AG09319 (cell line): ENCODE measurements at places on chromosomes 3 and 15.

DNA sequence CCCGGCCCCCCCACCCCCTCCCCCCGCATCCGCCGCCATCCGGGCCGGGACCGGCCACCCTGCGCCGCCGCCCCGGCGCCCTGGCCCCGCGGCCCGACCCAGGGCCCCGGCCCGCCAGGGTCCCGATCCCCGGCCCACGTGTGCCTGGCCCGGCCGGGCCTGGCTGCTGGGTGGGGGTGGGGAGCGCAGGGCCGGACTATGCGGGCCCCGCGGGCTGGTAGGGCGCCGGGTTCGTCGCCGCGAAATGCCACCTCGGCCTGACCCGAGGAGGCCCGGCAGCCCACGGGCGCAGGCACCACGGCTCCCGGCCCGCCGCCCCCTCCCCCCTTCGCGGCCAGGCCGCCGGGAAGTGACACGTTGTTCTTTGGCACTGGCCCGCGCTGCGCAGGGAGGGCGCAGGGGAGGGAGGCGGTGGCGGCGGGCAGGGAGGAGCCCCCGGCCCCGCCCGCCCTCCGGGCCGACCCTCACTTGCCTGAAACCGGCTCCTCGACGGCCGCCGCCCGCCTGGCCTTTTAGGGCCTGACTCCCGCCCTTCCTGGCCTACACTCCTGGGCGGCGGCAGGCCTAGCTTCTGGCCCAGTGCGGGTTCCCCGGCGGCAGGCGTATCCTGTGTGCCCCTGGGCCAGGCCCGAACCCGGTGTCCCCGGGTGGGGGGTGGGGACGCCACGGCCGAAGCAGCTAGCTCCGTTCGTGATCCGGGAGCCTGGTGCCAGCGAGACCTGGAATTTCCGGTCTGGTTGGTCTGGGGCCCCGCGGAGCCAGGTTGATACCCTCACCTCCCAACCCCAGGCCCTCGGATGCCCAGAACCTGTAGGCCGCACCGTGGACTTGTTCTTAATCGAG lies 515 bp downstream of the EIF4G1 start:
- peak; percentile 73 for DNase-seq

DNA sequence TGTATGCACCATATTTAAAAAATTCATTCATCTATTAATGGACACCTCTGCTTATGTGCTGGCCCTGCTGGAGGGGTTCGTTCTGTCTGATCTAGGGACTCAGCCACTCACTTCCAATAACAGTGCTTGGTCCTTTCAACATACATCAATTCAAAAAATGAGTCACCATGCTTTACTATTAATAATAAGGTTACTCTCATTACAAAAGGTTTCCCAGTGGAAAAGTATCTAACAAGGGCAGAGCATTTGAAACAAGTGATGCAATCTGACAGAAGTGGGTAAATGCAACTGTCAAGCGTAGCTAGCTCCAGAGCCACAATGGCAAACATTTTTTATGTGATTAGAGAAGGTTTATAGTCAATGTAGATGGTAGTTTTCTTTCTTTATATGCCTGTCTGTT lies 67.9 kb upstream of the TNIK start:
- no peak for DNase-seq

- DNase-seq: no peak
Measured at GRCh38 chr3:185915642-185916041, 22.2 kb downstream of the TRA2B start.

GRCh38 chr3:149340310-149340933 lies 7.0 kb upstream of the TM4SF18 start:
- DNase-seq: no peak

DNA sequence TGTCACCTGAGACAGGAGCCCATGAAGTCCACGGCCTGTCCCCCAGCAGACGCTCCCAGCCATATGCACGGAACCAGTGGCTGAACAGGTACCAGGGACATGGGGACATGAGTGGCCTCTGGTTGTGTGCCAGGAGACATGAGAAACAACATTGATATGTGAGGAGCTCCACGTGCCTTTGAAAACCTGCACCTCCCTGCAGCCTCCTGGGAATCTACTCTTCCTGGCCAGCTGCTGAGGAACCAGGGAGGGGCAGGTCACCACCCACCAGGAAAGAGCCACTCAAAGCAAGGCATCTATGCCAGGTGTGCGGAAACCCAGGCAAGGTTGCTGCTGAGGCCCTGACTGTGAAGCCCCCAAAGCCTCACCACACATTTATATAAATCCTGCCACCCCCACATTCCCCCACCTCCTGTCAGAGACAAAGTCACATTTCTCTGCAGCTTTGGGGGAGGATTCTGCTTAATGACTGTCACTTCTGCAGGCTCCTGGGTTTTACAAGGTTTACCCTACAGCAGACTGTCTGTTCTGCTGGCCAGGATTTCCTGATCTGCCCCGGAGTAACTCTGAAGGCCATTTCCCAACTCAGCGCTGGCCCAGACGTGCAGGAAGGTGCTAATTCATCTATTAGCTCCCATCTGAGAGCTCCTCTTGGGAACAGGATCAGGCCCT lies 110.8 kb downstream of the ADCY5 start:
- DNase-seq: no peak

GRCh38 chr3:51381333-51381705 lies 3.8 kb upstream of the MANF start:
- DNase-seq: no peak

DNA sequence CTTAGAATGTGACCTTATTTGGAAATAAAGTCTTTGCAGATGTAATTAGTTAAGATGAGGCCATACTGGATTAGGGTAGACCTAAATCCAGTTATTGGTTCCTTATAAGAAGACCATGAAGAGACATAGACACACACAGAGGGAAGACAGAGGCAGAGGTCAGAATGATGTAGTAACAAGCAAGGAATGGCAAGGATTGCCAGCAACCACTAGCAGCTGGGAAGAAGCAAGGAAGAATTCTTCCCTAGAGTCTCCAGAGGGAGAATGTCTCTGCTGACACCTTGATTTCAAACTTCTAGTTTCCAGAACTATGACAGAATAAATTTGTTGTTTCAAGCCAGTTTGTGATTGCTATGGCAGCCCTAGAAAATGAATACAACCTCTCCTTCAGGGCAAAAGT lies 116.7 kb downstream of the WDR76 start:
- peak; percentile 27 for DNase-seq

DNA sequence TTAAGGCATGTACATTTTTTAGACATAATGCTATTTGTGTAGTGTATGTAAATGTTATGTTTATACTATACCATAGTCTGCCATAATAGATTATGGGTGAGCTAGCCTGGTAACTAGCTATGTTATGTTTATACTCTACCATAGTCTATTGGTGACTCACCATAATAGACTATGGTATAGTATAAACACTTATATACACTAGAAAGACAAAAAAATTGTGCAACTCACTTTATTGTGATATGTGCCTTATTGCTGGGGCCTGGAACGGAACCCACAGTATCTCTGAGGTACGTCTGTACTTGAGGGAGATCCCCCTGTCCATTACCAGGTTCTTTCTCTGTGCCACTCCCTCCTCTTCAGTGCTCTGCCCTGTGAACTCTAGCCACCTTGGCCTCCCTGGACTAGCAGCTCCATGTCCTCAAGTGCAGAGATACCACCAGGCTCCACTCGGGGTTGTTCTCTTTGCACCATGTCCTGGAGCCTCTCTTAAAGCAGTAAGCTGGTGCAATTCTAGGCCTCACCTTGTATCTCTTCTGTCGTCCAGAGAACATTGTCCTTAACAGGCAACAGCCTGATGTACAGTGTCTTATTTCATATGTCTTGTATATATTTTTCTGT lies 60.8 kb upstream of the PXYLP1 start:
- DNase-seq: no peak

- DNase-seq: no peak
Measured at GRCh38 chr3:12454816-12455121, 29.5 kb upstream of the TSEN2 start.

DNA sequence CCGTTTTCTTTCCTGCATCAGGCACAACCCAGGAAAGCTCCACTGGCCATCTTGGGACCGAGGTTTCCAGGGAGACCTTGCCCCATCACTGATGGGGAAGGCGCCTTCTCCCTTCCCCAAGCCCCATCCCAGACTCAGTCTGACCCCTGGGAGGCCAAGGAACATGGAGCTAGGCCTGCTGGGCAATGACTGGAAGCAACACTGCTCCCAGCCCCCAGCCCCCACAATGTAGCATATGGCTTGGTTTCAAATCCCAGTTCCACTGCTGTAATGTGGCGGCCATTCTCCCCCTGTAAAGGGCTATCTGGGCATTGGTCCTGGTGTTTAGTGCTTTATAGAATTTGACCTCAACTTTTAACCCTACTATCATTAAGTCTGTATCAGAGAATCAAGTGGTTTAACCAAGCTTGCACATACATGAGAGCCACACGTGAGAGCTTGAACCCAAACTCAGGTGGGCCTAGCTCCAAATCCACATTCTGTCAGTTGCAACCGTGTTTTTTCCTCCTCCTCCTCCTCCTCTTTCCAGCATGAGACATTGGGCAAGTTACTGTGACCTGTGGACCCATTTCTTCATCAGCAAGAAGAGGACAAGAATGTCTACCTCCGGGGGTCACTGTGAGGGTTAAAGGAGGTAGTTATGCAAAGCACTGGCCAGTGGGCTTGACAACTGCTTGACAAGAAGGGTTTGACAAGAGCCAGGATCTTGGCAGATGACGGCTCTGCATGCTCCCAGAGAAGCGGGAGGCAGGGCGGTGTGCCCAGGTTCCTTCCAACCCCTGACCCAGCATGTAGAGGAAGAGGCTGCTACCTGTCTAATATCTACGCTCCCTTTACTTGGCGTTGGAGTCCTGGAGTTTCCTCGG lies 37.4 kb downstream of the KLHL25 start:
- no peak for DNase-seq

- no peak for DNase-seq
Measured at GRCh38 chr3:84904816-84905555, 53.8 kb upstream of the CADM2 start.

DNA sequence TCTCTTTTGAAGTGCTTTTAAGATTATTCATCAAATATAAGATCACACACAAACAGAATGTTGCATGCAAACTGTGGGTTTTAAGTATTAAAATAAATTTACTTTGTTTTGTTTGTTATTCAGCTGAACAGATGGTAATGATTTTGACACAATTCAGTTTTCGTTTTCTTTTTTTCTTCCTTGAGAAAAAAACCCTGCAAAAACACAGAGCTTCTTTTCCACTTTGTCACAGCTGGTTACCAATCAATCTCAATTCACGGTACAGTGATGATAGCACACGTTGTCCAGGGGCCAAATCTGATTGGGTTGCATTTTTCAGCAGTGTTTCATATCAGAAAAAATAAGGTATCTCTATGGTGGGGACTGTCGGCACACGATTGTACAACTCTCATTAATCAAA lies 473.6 kb downstream of the ROBO2 start:
- peak; percentile 84 for DNase-seq

- no peak for DNase-seq
Measured at GRCh38 chr3:34675383-34676120, 877.1 kb downstream of the PDCD6IP start.

GRCh38 chr15:48642795-48643194 lies 2.7 kb downstream of the FBN1 start:
- DNase-seq: no peak
